ENCODE measurements at places on chromosomes 11 and 22.

GRCh38 chr11:42524534-42525227 lies 787.1 kb upstream of the API5 start:
- peak; percentile 73 for DNase-seq

DNA sequence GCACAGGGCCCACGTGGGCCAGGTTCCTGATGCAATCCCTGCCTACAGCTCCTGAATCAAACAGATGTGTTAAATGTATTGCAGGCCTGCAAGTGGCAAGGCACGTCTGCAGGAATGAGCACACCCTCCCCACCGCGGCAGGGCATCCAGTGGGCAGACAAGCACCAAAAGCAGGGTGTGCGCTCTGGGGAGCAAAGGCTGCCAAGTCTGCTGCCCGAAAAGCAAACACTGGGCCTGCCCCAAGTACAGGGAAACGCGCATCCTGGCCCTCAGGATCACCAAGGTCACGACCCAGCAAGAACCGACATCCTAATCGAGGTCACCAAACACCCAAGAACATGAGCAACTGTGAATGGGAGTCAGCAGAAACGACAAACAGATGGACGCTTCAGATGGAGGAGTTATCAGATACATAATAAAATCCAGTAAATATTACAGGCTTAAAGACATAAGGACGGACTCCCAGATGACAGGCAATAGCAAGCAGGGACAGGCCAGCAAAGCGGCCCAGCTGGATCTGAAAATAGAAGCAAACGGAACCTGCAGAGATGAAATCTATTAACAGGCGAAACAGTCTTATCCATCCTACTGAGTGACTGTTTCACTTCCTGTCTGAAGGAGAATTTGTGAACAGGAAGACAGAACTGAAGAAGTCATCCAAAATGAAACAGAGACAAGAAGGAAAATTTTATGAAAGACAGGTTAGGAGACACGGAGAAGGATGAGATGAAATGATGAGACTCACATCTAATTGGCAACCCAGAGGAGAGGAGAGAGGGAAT lies 26.7 kb downstream of the CARS1 start:
- no peak for DNase-seq

GRCh38 chr11:74025467-74026166 lies 16.7 kb upstream of the UCP3 start:
- DNase-seq = no peak

- no peak for DNase-seq
These were observed 21.8 kb downstream of the NUCB2 start for GRCh38 chr11:17298302-17298701.

DNA sequence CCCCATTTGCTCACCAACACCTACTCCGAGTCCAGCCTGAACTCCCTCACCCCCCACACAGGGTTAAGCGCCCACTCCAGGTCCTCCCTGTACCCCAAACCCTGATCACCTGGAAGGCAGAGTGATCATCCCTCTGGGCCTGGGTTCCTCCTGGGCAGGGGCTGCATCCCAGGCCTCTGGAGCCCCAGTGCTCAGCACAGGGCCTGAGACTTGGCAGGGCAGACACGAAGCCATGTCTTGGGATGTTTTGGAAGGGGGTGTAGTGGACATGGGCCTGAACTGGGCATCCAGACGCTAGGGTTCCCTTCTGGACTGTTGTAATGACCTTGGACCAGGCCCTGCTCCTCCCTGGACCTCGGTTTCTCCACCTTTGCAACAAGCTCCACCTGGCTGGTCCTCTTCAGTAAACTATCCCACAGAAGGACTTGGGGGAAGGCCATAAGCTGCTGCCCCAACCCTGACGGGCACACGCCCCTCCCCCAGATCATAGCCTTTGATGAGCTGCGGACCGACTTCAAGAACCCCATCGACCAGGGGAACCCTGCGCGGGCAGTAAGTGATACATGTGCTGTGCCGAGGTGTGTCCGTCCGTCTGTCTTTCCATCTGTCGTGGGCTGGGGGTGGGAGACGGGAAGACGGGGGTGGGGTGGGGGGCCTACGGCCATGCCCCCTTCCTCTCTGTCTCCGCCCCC lies 3.9 kb downstream of the CNIH2 start:
- DNase-seq = no peak

- DNase-seq = no peak
These were observed 47.5 kb upstream of the AQP11 start for GRCh38 chr11:77542296-77542695.

DNA sequence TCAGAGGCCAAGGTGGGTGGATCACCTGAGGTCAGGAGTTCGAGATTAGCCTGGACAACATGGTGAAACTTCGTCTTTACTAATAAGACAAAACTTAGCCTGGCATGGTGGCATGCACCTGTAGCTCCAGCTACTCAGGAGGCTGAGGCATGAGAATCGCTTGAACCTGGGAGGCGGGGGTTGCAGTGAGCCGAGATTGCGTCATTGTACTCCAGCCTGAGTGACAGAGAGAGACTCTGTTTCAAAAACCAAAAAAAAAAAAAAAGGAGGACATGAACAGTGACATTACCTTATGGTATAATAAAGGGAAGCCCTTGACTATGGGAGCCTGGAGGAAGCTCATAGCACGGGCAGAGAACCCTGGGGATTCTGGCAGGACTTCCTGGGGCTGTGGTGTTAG lies 16.5 kb upstream of the PLEKHB1 start:
- DNase-seq = no peak

DNA sequence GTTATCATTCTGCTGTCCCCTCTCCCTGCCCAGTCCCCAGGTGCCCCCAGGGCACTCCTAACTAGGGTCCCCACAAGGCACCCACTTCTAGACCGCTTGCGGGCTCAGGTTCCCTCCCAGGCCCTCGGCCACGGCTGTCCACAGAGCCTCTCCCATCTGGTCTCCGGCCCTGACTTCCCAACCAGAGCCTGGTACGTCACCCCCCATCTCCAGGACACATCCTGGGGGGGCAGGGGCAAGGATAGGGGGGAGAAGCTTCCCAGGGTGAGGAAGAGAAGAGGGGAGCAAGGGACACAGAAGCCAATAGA lies 457 bp downstream of the SSTR3 start:
- no peak for DNase-seq

GRCh38 chr11:2130881-2131352 lies 8.3 kb downstream of the IGF2 start:
- DNase-seq = no peak

DNA sequence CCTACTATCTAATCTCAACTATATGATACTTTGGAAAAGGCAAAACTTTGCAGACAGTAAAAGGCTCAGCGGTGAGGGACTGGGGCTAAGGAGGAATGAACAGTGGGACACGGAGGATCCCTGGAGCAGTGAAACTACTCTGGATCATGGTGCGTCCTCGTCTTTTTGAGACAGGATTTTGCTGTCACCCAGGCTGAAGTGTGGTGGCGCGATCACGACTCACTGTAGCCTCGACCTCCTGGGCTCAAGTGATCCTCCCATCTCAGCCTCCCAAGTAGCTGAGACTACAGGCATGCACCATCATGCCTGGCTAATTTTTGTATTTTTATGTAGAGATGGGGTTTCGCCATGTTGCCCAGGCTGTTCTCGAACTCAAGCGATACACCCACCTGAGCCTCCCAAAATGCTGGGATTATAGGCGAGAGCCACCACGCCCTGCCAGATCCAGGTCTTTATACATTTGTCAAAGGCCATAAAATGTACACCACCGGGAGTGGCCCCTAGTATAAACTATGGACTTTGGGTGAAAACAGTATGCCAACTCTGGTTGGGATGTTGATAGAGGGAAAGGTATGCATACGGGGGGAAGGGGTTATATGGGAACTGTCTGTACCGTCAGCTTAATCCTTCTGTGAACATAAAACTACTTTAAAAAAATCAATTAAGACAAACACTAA lies 28.0 kb upstream of the CYP2D6 start:
- DNase-seq = no peak

DNA sequence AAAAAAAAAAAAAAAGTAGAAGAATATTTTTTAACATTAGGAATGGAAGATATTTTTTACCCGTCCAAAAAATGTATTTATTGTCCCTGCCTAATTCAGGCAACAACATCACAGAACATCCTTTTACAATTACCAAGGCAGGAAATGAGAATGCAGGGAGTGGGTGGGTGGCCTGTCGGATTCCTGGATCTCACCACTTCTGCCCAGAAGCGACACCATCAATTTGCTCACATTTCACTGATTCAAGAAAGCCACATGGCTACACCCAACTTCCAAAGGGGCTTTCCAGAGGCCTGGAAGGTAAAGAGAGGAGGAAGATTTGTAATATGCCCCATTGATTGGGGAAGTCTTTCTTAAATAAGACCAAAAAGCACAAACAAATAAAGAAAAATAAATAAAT lies 93.8 kb upstream of the CLPB start:
- no peak for DNase-seq

- DNase-seq = no peak
These were observed 63.8 kb downstream of the IGLL1 start for GRCh38 chr22:23516304-23516703.

GRCh38 chr11:67252831-67253239 lies 13.4 kb upstream of the GRK2 start:
- peak; percentile 39 for DNase-seq

- DNase-seq = no peak
These were observed 511.2 kb upstream of the RAG2 start for GRCh38 chr11:37109286-37109585.

GRCh38 chr11:132347156-132348090 lies 977.0 kb downstream of the NTM start:
- no peak for DNase-seq

- no peak for DNase-seq
These were observed 14.7 kb upstream of the ST14 start for GRCh38 chr11:130144861-130145281.

DNA sequence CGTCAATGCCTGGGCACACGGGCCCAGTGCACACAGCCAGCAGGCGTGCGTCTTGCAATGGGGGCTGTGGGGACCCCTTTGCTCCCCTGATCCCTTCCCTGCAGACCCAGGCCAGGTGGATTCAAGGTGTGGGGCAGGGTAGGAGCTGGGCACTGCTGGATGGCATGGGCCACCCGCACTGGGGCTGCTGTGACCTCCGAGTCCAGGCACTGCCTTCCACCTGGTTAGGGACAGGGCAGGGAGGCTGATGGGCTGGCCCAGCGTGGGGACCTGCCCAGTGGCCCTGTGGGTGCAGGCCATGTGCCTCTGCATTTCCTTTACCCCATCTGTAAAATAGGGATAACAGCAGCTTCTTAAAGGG lies 22.9 kb downstream of the KCNQ1 start:
- DNase-seq = no peak

GRCh38 chr11:9004183-9004926 lies 554 bp upstream of the NRIP3 start:
- peak; percentile 73 for DNase-seq

- DNase-seq = no peak
These were observed 2.5 kb downstream of the LIF start for GRCh38 chr22:30244066-30244465.

DNA sequence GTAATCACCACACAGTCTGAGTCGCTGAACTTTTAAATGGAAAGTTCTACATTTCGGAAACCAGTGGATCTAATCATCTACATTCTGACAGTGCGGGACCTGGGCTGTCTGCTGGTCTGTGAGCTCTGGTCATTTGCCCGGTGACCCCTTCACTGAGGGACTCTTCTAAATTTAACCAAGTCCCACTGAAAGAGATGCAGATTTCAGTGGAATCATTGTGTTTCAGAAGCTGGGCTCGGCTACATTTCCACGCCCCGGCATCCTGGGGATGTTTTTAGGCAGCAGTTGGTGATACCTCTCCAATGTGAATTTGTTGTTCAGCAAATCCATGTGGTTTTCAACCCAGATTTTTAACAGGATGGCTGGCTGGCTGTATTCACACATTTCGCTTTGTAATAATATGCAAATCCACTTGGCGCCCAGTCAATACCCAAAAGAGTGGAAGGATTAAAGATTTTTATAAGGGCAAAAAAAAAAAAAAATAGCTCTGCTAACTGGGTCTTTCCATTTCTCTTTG lies 145.5 kb upstream of the RASSF10 start:
- no peak for DNase-seq

GRCh38 chr22:37442537-37442936 lies 15.3 kb upstream of the ELFN2 start:
- DNase-seq = no peak

DNA sequence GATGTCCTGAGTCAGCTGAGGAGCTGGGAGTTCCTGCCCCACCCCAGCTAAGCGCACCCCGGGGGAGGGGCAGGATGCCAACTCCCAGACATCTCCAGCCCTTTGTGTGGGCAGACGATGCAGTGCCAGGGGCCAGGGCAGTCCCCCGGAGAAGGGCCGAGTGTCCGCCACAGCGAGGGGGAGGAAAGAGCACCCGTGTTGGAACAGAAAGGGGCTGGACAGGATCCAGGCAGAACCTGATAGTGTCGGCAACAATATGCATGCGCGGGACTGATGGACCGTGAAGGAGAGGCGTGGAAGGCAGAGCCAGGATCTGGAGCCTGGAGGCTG lies 1434.7 kb downstream of the BRD1 start:
- no peak for DNase-seq

GRCh38 chr22:19480173-19480568 lies 451 bp downstream of the CDC45 start:
- DNase-seq = peak; percentile 56

- no peak for DNase-seq
These were observed 29.0 kb upstream of the KRTAP5-7 start for GRCh38 chr11:71498091-71498490.

All from NCI-H69 (cell line).